ENCODE measurements at places on chromosomes 3 and 15. TPM values are rescaled to one million over a fixed set of nuclear protein-coding genes. Genes with fewer than 3 reads are reported as not detected.

GRCh38 chr3:193869221-193870201 is 266.4 kb upstream of the HES1 start:
- H3K27me3 ChIP-seq = peaks cover 26% of the 10 kb centered on the region
- H3K27ac ChIP-seq = no peak overlapping the region
- peak; percentile 40 for DNase-seq
- no peak overlapping the region for H3K4me3 ChIP-seq
- H3K36me3 ChIP-seq = no peaks in the 10 kb centered on the region

GRCh38 chr15:73345658-73346057 is 23.1 kb downstream of the HCN4 start:
- no peak overlapping the region for H3K4me3 ChIP-seq
- H3K27me3 ChIP-seq = peaks cover 8% of the 10 kb centered on the region
- no peaks in the 10 kb centered on the region for H3K4me1 ChIP-seq
- H3K27ac ChIP-seq = no peak overlapping the region

DNA sequence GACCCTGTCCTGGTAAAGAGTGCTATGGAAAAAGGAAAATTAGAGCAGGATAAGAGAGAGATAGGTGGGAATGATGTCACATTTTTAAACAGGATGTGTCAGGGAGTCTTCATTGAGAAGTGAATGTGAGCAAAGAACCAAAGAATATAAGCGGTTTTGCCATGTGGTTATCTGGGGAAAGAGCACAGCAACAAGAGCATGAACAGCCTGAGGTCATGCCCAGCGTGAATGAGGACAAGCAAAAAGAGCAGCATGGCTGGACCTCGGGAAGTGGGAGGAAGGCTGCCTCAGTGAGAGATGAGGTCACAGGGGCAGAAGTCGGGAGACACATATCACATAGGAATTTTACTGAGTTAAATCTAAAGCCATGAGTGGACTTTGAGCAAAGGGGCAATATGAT is 82.8 kb upstream of the HES1 start:
- H3K4me1 ChIP-seq = peaks cover 18% of the 10 kb centered on the region
- no peaks in the 10 kb centered on the region for H3K36me3 ChIP-seq
- no peak for DNase-seq

- no peak overlapping the region for H3K27ac ChIP-seq
- H3K27me3 ChIP-seq = no peaks in the 10 kb centered on the region
- no peaks in the 10 kb centered on the region for H3K4me1 ChIP-seq
- no peaks in the 10 kb centered on the region for H3K36me3 ChIP-seq
These were observed 101.9 kb upstream of the SLCO3A1 start for GRCh38 chr15:91751611-91752010.

DNA sequence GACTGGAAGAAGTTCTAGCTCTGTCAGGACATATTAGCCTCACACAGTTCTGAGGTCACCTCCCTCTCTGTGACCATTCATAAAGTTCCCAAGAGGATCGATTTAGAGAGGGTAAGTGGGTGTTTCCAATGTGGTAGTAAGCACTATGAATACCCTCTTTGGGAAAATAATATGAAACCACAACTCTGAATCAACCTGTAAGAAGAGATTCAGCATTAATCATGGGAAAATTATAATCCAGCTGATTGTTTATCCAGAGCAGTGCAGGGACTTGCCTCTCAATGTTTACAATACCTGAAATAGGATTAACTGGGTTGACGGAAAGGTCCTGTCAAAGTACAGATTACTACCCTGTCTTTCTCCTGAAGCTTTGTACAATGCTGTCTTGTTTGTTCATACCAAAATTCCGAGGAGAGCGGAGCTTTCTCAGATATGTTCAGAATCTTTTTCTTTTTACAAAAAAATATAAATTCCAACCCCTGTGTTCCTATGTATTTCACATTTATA is 302.9 kb upstream of the DPPA4 start:
- H3K4me1 ChIP-seq = no peaks in the 10 kb centered on the region
- no peak overlapping the region for H3K4me3 ChIP-seq
- no peaks in the 10 kb centered on the region for H3K36me3 ChIP-seq
- H3K27ac ChIP-seq = no peak overlapping the region
- H3K27me3 ChIP-seq = no peaks in the 10 kb centered on the region

DNA sequence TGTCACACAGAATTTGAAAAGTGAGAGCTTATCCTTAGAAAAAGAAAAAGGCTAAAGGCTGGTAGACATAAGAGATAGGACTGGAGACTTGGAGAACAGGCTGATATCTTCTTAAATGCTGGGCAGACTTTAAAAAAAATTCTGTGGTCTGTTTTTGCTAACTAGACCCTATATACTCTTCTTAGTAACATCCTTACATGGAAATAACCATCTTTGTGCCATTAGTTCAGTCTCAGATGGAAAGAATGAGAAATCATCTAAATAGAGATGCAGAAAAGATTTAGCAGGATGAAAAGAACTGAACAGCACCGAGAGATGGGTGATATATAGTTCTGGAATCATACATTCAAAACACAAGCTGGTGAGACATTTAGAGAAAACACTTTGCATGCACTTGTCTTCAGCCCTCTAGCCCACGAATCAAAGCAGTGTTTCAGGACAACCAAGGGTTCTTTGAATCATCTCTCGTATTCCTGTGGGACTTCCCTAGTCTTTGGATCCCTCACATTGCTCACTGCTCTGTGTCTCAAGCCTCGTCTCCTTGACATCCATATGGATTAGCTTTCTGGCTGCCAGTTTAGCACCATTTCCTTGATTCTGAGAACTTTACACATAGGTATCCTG is 93.0 kb upstream of the LYSMD4 start:
- no peak overlapping the region for H3K4me3 ChIP-seq
- H3K27me3 ChIP-seq = no peaks in the 10 kb centered on the region
- no peak for DNase-seq
- no peaks in the 10 kb centered on the region for H3K36me3 ChIP-seq

- no peaks in the 10 kb centered on the region for H3K27me3 ChIP-seq
- no peak overlapping the region for H3K27ac ChIP-seq
- DNase-seq = no peak
- H3K4me3 ChIP-seq = no peak overlapping the region
- H3K36me3 ChIP-seq = peaks cover 14% of the 10 kb centered on the region
- no peaks in the 10 kb centered on the region for H3K4me1 ChIP-seq
These were observed 51.9 kb downstream of the GHSR start for GRCh38 chr3:172396400-172396799.

DNA sequence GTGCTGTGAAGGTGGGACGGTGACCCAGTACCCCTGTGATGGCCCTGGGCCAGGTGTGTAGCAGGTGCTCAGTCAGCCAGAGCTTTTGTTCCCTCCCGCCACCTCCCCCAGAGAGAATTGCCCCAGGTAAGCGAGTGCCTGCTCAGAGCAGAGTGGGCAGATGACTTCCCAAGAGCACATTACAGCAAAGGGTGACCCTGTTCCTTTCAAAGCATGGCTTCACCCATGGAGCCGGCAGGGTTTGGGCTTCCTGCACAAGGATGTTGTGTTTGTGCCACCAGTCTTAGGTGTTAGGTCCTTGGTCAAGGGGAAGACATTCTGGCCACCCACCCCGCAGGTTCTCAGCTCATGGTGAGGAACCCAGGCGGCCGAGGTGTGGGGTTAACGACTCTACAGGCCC is 30.7 kb downstream of the SLC6A6 start:
- no peaks in the 10 kb centered on the region for H3K36me3 ChIP-seq
- peaks cover 57% of the 10 kb centered on the region for H3K4me1 ChIP-seq
- DNase-seq = no peak
- peaks cover 19% of the 10 kb centered on the region for H3K27me3 ChIP-seq
- no peak overlapping the region for H3K4me3 ChIP-seq

- no peak overlapping the region for H3K27ac ChIP-seq
- no peak for DNase-seq
- no peaks in the 10 kb centered on the region for H3K4me1 ChIP-seq
- no peaks in the 10 kb centered on the region for H3K27me3 ChIP-seq
These were observed 129.2 kb downstream of the CCNL1 start for GRCh38 chr3:157030712-157031111.

GRCh38 chr15:77123854-77124253 is 52.9 kb upstream of the TSPAN3 start:
- no peaks in the 10 kb centered on the region for H3K36me3 ChIP-seq
- DNase-seq = no peak
- H3K27ac ChIP-seq = no peak overlapping the region
- no peaks in the 10 kb centered on the region for H3K27me3 ChIP-seq

DNA sequence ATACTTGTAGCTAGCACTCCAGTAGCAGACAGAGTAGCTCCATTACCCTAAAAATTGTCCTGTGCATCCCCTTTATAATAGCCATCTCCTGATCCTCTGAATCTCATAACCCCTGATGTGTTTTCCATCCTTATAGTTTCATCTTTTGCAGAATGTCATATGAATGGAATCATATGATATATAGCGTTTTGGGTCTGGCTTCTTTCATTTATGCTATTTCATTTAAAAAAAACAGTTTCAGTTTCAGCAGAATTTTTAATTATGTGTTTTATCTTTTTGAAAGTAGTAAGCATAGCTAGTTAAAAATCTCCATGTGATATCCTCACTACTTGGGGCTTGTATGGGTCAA is 132.7 kb downstream of the KLF13 start:
- peaks cover 6% of the 10 kb centered on the region for H3K4me1 ChIP-seq
- H3K4me3 ChIP-seq = no peak overlapping the region
- DNase-seq = no peak
- no peaks in the 10 kb centered on the region for H3K36me3 ChIP-seq

DNA sequence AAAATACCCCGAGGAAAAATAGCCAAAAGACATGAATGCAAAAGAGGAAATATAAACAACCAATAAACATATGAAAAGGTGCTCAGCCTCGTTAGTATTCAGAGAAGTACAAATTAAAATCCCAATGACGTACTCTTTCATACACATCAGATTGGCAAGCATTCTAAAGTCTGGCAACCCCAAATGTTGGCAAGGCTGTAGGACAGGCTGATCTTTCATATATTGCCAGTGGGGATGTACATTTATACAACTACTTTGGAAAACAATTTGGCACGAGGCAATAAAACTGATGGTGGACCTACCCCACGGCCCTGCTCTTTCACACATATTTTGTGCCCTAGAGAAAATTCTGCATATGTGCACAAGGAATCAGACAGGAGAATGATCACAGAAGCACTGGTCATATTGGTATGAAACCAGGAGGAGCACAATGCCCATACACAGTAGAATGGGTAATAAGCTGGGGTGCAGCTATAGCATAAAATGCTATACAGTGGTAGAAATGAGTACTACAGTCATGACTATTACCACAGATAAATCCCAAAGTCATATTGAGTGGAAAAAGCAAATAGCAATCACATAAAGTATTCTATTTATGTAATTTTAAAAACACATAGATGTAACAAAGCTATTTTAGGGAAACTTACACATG is 176.0 kb upstream of the SLC24A5 start:
- no peaks in the 10 kb centered on the region for H3K27me3 ChIP-seq
- H3K4me3 ChIP-seq = no peak overlapping the region
- DNase-seq = no peak

DNA sequence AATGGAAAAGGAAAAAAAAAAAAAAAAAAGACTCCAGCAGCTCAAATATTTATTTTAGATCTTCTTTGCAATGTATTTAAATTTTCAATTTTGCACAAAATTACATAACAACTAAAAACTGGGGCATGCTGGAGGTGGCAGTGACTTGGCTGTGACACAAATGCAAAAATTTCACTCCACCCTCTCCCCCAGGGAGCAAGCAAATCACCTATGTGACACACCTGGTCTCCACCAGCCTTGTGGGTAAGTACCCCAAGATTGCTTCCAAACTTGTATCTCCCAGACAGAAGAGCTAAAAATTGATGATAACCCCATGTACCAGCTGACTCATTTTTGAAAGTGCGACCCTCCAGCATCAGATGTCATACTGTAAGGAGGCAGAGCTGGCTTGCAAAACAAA is 32.0 kb downstream of the UBE3A start:
- no peaks in the 10 kb centered on the region for H3K27me3 ChIP-seq
- DNase-seq = no peak
- H3K36me3 ChIP-seq = peaks cover 21% of the 10 kb centered on the region
- no peaks in the 10 kb centered on the region for H3K4me1 ChIP-seq
- H3K4me3 ChIP-seq = no peak overlapping the region

DNA sequence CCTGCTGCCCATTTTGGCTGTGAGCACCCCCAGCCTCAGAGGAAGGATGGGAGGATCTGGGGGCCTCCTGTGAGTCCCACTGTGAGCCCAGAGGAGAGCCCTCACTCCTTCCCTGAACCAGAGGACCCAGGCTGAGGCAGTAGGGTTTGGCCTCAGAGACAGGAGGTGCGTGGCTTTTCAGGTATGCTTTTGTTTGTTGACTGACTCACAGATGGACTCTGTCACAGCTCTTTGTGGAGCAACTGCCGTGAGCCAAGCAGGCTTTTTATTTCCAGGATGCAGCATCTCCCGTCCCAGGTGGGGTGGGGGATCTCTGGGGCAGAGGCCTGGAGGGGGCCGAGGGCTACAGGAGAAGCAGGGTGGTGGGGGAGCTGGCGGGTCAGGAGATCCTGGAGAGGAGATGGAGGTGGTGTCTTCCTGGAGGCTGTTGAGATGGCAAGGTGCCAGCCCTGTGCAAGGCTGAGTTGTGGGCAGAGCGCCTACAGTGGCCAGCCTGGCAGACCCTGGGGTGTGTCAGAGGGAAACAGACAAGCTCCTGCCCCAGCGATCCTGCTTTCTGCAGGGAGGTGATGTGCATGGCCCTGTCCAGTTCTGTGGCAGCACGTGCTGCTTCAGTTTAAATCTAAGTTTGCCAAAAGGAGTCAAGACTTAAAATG is 24.0 kb downstream of the PLXNA1 start:
- no peaks in the 10 kb centered on the region for H3K27me3 ChIP-seq
- peaks cover 38% of the 10 kb centered on the region for H3K36me3 ChIP-seq
- peaks cover 45% of the 10 kb centered on the region for H3K4me1 ChIP-seq
- DNase-seq = no peak
- H3K4me3 ChIP-seq = no peak overlapping the region
- H3K27ac ChIP-seq = no peak overlapping the region

GRCh38 chr15:88344786-88345185 is 88.2 kb upstream of the NTRK3 start:
- H3K27ac ChIP-seq = no peak overlapping the region
- no peaks in the 10 kb centered on the region for H3K4me1 ChIP-seq
- no peaks in the 10 kb centered on the region for H3K27me3 ChIP-seq
- H3K4me3 ChIP-seq = no peak overlapping the region
- H3K36me3 ChIP-seq = no peaks in the 10 kb centered on the region
- DNase-seq = no peak

The FETUB gene
- total RNA-seq = 0.04 TPM

The CCDC80 gene
- 71.0 TPM for total RNA-seq

The LRRC31 gene
- total RNA-seq = not detected

Data from muscle of leg (tissue), 16 donors.